ENCODE measurements at places on chromosomes 6 and 20.

GRCh38 chr20:46307139-46307998 lies 929 bp downstream of the CDH22 start:
- peak; percentile 79 for DNase-seq

DNA sequence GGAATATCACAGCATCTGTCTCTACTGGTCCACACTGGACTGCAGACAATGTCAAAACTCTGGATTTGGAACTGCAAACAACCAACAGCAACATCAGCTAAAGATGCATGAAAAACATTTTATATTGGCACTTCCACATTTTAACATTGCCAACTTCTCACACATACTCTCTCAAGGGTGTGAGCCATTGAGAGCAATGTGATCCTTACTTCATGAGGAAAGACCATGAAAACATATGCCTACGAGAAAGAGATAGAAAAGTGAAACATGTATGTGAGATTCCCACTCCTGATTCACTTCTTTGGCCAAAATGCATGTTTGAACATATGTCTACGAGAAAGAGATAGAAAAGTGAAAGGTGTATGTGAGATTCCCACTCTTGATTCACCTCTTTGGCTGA lies 99.4 kb downstream of the COL12A1 start:
- DNase-seq: no peak

GRCh38 chr6:6058054-6058444 lies 51.3 kb upstream of the NRN1 start:
- no peak for DNase-seq

- DNase-seq: no peak
Observed at GRCh38 chr20:12179692-12180091, 262.0 kb downstream of the BTBD3 start.

- no peak for DNase-seq
Observed at GRCh38 chr6:89605861-89606260, 32.7 kb downstream of the LYRM2 start.

- no peak for DNase-seq
Observed at GRCh38 chr6:134654751-134655150, 295.1 kb downstream of the ALDH8A1 start.

DNA sequence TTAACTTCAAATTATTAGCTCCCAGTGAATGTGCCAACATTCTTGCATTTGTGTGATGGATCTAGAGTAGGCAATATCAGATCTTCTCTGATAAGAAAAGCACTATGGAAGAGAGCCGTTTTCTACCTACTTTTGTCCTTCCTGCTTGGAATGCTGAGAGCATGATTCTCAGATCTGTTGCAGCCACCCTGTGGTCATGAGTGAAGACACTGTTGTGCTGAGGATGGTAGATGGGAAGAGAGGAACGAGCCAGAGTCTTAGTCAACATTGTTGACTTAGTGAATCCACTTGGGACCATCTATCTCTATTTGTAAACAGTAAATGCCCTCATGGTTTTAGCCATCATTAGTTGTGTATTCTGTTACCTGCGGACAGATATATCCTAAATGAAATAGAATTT lies 202.6 kb downstream of the CD109 start:
- DNase-seq: no peak

DNA sequence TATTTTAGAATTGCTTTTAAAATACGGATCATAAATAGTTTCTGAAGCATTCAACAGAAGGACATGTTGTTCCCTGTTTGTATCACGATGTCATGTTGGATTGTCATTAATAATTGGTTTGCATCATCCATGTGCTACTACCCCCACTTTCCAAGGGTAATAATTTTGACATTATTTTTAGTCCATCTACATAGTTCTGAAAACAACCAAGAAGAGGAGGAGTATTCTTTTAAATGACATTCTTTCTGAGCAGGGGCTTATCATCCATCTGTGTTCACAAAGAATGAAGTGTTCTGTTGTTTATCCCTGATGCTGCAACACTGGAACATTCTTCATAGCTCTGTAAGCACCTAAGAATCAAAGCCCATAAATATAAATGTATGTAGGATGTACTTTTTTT lies 151.0 kb upstream of the CITED2 start:
- no peak for DNase-seq

- DNase-seq: no peak
Observed at GRCh38 chr6:132072831-132073230, 121.7 kb upstream of the CCN2 start.

- no peak for DNase-seq
Observed at GRCh38 chr20:33693289-33693688, 7.1 kb upstream of the E2F1 start.

DNA sequence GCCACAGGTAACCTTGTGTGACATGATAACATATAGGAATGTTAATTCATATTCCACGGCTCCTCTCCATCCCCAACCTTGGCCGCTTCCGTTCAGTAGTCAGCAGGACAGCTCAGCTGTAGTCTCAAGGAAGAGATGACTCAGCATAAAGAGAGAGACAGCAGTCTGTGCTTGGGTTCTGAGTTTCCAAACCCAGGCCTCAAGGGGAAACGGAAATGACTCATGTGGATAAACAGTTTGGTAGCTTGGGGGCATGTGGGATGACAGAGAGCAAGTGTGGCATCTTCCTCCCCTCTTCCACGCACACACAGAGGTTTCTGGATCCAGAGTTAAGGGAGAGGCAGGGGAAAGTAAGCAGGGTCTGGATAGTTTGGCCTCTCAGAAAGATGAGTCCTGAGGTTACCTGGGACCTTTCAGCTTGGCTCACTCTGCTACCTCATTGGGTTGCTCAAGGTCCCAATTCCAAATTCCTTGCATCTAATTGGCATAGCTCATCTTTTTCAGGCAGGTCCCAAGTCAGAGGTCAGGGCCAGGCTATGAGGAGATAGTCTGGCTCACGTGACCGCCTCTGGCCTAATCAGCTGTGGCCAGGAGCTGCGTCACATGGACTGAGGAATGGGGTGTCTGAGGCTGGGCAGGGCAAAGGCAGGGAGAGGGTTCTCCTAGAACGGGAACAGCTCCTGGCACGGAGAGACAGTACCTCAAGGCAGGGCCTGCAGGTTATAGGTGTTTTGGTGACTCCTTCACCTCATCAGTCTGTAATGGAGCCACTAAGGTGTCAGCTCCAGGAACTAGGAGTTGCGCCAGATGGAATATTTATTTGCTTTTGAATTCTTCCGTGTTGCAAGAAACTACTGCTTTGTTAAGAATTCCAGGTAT lies 36.5 kb upstream of the MLN start:
- peak; percentile 13 for DNase-seq

DNA sequence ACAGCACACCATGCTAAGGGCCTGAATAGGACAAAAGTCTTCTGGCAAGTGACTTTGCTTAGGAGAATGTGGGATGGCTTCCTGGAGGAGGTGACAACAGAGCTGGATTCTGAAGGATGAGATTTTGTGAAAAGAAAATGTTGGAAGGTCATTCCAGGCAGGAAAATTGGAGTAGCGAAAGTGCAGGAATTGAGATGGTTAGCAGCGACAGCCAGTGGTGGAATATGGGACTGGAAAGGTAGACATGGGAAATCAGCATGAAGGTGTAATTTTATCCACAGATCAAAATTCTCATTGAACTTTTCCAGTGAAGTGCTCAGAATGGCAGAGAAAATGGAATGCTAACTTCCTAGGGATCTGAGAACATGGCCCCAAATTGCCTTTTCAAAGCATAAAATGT lies 5.7 kb upstream of the BACH2 start:
- no peak for DNase-seq

DNA sequence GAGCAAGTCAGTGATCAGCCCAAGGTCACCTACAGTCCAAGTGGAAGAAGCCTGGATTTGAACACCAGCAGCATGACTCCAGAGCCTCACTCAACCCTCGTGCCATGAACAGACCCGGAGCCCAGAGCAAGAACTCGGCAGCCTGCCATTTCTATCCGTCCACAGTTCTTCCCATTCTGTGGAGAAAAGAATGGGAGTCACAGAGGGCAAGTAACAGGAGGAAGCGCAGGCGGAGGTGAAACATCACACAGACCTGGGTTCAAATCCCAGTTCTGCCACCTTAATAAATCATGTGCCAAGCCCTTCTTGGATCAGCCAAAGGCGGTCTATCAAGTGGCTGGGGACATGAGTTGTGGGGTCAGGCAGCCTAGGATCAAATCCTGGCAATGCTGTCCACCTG lies 4.3 kb downstream of the PREX1 start:
- no peak for DNase-seq

- DNase-seq: no peak
Observed at GRCh38 chr20:62678553-62678952, 30.1 kb upstream of the NTSR1 start.

- no peak for DNase-seq
Observed at GRCh38 chr6:4906293-4907276, 97.3 kb downstream of the RPP40 start.

- DNase-seq: no peak
Observed at GRCh38 chr6:26051665-26052310, 35.4 kb upstream of the HFE start.

- DNase-seq: no peak
Observed at GRCh38 chr20:63652192-63652980, 838 bp downstream of the STMN3 start.

- DNase-seq: no peak
Observed at GRCh38 chr20:37796121-37796520, 102.3 kb downstream of the CTNNBL1 start.

DNA sequence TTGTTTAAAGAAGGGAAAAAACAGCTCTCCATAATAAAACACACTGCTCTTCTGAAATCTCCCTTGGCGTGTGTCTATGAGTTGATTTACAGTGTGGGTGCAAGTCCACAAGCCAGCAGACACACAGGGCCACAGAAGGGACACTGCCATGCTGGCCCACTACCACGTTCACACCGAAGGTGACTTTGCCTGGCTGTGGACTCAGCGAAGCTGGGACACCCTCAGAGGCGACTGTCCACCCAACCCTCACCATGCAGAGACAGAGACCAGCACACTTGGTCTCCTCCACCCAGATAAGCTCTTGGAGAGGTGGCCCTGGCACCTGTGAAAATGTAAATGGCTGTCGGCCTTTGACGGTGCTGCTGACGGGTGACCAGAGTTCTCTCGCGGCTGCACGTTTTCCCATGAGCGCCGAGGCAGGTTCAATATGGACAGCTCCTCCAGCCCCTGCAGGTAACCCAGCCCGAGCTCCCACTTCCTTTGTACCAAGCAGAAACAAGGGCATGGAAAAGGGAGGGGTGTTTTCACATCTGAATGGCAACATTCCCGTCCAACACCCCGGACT lies 78.0 kb downstream of the YTHDF1 start:
- no peak for DNase-seq

- no peak for DNase-seq
Observed at GRCh38 chr20:20010639-20011500, 6.3 kb upstream of the NAA20 start.

DNA sequence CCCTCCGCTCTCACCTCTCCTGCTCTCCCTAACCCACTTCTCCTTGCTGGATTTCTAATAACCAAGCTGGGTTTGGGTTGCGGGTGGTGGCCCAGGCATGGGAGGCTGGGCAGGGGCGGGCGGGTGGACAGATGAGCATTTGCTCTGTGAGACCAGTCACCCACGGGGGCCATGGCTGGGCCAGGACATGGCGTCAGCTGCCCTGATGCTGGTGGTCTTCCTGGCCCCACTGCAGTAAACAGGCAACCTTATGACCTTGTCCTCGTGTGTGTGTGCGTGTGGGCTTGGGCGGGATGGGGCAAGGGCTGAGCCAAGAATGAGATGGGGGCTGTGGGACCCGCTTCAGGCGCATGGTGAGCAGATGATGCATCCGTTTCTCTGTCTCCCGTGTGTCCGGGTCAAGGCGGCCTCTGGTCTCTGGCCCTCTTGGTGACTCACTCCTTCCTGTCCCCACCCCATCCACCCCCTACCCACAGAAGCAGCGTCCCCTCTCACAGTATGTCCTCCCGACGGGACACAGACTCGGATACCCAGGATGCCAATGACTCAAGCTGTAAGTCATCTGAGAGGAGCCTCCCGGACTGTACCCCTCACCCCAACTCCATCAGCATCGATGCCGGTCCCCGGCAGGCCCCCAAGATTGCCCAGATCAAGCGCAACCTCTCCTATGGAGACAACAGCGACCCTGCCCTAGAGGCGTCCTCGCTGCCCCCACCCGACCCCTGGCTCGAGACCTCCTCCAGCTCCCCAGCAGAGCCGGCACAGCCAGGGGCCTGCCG lies 41.4 kb upstream of the MYL9 start:
- DNase-seq: no peak

GRCh38 chr20:32896521-32897280 lies 38.0 kb downstream of the EFCAB8 start:
- no peak for DNase-seq

GRCh38 chr6:81788748-81789147 lies 36.3 kb upstream of the TENT5A start:
- no peak for DNase-seq

- DNase-seq: no peak
Observed at GRCh38 chr6:29828471-29828797, 809 bp downstream of the HLA-G start.

- DNase-seq: no peak
Observed at GRCh38 chr6:135675862-135676261, 175.6 kb upstream of the PDE7B start.

DNA sequence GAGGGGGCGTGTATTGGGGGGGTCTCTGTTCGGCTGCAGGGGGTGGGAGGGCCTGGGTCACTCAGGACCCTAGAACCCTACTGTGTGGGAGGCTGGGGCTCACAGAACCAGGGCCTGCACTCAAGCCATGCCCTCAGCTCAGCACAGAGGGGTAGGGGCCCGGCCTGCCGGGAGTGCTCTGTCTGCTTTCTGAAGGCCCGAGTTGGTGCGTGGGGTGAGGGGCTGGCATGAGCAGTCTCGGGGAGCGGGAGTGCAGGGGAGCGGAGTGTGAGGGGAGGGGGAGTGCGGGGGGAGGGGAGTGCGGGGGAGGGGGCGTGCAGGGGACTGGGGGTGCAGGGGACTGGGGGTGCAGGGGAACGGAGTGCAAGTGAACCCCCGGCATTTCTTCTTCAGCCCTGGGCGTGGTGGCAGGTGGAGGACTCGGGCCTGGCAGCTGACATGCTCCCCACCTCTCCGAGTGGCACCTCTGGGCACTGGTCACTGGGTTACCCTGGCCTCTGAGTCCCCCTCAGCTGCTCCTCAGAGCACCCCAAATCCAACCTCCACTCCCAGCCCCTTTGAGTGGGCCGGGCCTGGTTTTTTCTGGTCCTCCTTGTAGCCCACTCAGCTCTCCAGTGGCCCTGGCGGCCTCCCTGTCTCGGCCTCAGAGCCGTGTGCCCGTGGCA lies 1.0 kb downstream of the COL20A1 start:
- no peak for DNase-seq

DNA sequence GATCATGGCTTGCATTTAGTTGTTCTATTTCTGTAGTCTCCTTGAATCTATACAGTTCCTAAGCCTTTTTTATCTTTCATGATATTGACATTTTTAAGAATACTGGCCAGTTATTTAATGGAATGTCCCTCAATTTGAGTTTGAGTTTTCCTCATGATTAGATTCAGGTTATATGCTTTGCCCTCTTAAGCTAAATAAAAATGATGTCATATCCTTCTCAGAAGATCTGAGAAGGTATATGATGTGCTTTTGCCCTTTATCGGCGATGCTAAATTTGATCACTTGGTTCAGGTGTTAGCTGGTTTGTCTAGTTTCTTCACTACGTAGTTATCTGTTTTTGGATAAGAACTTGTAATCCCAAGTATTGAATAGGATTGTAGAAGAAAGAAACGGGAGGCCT lies 509.8 kb upstream of the SOX4 start:
- no peak for DNase-seq
